Fibroblast of skin of back (primary cell): ENCODE measurements at places on chromosomes 5 and 9.
A peak's percentile ranks its signal among the peaks of the same experiment; 100 is the strongest.

DNA sequence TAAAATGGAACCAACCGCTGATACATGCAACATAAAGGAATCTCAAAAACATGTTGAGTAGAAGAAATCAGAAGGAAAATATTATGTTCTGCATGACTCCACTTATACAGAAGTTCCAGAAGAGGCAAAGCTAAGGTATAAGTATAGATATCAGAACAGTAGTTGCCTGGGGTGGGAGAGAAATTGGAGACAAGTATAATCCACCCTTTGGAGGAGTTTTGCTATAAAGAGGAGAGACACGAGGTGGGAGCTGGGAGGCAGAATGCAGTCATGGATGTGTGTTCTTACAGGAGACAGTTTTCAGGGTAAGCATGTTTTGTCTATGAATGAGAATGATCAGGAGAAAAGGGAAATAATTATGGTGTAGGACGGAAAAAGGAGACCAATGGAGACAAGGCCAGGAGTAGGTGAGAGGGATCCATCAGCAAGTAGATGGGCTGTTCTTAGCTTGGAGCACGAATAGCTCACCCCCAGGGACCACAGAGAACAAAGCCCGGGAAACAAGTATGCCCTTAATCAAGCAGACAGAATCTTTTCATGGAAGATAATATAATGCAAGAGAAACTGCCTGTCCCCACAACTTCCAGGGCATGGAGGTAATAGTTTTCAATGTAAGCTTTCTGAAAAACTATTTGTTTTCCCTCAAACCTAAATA lies 72.2 kb downstream of the MED27 start:
- no peak for DNase-seq

DNA sequence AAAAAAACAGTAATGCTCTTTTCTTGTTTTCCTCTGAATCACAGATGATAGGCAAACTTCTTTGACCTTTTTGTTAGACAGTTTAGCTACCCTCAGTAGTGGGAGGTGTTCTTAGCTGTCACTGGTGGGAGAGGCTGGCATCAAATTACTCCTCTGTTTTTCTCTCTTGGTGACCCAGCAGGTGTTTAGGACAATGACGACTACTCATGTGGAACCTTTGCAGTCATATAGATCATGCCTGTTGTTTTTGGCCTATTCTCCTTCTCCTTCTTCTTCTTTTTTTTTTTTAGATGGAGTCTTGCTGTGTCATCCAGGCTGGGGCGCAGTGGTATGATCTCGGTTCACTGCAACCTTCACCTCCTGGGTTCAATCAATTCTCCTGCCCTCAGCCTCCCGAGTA lies 15.4 kb upstream of the NPR2 start:
- DNase-seq = no peak

DNA sequence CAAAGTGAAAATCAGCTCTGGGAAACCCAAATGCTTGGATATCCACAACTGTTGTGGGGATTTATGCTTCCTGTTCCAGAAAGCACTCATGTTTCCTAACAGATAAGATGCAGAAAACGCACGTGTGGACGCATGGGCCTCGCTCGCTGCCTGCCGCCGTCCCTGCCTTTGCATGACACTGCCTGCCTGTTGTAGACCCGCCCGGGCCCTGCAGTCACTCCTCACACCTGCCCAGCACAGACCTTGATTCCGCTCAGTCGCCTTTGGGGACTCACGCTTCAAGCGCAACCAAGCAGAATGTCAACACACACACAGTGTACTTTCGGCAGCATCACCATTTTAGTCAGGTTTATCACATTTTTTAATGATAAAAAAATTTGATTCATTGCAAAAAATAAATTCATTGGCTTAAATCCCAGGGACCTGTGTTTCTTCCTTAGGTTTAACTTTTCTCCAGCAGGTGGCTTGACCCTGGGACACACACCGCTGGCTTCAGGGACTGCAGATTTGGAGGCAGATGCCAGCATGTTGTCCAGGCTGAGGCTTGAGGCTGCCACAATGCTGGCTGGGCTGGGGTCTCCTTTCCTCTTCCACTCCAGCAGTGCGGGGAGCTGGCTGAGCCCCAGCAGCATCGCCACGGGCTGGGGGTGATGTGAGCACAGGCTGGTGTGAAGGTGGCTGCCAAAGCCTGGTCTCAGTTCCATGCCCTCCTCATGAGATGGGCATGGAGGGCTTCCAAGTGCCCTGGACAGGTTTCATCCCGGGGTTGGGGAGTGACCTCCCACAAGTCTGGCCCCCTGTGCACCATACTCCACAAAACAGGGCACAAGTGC lies 416.9 kb upstream of the IRX4 start:
- no peak for DNase-seq

GRCh38 chr5:62395210-62395950 lies 8.3 kb downstream of the DIMT1 start:
- no peak for DNase-seq

- DNase-seq = no peak
Measured at GRCh38 chr9:5569409-5569808, 59.1 kb downstream of the PDCD1LG2 start.

DNA sequence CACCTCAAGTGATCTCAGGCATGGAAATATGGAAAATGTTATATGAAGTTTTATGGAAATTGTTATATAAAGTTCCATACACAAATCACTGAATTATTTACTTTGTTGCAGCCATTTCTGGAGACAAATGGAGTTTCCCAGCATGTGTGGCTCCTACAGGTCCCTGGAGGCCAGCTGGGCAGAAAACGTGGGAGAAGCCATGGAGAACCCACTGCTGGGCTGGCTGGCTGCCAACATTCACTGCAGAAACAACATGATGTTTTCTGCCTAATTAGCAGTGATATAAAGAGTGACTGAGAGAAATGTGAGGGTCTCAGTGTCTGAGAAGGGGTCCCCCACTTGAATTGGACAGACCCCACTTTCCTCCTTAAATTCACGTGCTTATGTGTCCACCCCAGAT lies 208.8 kb upstream of the IRX2 start:
- DNase-seq = no peak

- DNase-seq = no peak
Measured at GRCh38 chr9:73863924-73864323, 633.2 kb upstream of the RORB start.

DNA sequence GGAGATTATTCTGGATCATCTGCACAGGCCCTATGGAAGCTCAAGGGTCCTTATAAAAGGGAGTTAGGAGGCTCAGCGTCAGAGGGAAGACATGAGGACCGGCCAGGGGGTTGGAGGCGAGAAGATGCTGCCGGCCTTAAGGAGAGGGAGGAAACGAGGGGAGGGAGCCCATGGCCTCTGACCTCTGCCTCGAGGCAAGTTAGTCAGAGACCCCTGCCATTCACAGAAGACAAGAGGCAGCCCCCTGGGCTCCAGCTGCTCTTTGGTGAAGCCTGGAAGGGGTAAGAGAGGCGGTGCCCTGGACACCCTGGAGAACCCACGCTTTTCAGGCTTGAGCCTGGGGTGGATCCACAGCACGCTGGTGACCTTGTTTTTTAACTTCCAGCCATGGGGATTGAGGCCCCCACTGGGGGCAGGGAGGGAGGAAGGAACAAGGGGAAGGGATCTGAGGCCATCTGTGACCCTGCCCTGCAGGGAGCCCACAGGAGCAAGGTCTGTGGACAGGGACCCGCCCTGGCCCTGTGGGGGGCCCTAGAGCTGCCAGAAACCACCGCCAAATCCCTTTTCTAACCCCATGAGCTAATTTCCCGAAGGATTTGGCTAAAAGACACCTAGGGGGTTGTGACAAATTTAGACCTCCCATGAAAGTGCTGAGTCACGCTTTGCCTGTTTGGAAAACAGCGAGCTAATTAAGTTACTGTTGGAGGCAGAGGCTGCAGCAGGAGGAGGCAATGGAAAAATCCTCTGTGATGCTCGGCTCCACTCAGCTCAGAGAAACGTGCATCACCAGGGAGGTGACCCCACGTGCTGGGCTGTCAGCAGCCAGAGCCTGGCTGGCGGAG lies 49.7 kb downstream of the OLFM1 start:
- DNase-seq = peak; percentile 31

DNA sequence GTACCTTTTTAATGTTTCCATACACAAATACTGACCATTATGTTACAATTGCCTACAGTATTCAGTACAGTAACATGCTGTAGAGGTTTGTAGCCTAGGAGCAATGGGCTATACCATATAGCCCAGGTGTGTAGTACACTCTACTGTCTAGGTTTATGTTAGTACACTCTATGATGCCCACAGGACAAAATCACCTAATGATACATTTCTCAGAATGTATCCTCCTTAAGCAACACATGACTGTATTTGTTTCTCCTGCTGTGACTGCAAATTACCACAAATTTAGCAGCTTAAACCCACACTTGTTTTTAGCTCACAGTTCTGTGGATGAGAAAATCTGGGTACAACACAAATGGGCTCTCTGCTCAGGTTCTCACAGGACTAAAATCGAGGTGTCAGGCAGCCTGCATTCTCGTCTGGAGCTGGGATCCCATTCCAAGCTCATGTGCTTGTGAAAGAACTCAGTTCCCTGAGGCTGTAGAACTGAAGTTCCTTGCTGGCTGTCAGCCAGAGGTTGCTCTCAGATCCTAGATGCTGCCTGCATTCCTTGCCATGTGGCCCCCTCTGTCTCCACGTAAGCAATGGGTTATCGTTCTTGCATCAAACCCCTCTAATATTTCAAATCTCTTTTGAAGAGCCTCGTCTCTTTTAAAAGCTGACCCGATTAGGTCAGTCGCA lies 38.6 kb upstream of the PIK3R1 start:
- DNase-seq = no peak

DNA sequence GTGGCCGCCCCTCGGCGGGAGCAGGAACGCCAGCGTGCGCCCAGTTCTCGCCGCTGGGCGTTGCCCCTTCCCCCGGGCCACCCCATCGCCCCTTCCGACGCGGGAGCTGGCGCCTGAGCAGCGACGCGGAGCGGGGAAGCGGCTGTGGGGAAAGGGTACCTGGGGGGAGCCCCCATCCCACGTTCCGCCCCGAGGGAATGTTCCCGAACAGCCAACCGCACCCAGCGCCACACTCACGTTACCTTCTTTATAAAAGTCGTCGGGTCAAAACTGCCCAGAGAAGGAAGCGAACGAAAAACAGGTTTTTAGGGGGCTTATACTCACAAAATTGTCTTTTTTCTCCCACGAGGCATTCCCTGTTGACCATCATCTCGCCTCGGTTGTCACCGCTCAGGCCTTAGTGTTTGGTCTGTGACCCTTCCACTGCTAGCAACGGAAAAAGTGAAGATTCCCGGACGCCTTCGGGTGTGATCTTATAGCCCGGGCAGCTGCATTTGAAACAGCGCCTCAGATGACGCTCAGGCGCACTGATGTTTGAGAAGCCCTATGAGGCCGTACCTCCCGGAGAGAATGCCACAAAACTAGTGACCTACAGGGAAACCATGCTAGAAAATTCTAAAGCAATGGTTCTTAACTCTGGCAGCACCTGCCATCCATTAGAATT lies 475 bp upstream of the GOLM1 start:
- peak; percentile 75 for DNase-seq

DNA sequence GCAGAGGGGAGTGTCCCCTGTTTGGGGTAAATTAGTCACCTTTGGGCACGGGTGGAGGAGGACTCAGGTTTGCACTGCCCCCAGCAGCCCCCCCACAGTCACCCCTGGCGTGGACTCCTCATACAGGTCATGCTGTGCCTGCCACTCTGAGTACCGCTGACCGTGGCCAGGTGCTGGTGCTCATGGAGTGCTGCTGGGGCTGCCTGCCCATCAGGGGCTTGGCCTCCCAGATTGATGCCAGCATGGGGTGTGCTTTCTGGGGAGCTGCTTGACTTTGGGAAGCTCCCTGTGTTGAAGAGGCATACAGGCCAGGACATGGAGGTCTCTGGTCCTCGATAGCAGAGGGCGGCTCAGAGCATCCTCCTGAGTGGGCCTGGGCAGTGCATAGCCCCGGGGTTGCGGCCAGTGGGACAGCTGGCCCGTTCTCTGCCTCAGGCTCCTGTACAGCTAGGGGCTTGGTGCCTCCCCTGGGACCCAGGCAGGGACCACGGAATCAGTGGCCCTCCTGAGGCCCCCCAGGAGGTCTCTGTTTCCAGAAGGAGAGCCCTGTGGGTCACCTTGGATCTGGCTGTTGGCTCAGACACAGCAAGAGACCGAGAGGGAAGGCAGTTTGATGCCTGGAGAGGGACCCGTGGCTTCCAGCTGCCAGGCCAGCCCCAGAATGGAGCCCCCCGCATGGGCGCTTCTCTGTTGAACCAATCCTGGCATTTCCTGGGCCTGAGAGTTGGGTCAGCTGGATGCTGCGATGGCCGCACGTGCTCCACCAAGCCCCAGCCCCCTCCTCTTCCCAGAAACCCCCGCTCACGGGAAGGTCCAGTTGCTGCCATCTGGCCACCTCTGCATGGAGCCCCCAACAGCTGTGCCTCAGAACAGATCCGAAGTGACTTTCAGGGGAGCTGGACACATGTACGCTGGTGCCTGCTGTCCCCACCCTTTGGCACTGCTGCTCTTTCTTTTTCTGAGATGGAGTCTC lies 6.1 kb upstream of the AJM1 start:
- no peak for DNase-seq

DNA sequence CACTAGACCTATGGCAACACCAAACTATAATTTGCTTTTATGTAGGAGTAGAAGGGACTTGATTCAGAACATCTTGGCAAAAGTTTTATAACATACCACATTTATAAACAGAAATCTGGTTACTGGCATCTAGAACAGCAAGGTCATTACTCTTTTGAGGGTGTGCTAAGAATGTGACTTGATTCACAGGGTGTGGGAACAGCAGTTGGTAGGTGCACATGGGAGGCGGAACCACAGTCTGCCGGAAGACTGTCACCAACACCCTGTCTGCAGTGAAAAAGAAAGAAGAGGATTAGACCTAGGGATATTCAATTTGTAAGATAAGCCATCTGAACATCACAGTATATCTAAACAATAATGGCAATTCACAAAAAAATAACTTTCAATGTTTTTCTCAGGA lies 23.0 kb downstream of the ELP1 start:
- no peak for DNase-seq

- DNase-seq = no peak
Measured at GRCh38 chr5:102858221-102858620, 103.1 kb downstream of the PAM start.

DNA sequence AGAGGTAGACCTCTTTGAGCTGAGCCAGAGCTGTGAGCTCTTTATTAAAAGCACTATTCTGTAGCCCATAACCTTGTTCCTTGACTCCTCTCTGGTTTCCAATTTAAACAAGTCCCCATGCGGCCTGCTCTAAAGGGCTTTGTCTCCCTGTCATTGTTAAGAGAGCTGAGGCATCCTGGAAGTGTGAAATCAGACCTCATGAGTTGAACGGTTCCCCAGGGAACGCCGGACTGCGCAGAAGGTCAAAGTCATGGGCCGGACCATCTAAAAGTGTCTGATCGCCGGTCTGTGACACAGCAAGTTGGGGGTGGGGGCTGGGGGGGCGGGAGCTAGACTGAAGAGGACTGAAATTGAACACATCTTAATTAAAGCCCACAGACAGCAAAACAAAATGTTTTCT lies 265.8 kb downstream of the SLF1 start:
- peak; percentile 16 for DNase-seq

DNA sequence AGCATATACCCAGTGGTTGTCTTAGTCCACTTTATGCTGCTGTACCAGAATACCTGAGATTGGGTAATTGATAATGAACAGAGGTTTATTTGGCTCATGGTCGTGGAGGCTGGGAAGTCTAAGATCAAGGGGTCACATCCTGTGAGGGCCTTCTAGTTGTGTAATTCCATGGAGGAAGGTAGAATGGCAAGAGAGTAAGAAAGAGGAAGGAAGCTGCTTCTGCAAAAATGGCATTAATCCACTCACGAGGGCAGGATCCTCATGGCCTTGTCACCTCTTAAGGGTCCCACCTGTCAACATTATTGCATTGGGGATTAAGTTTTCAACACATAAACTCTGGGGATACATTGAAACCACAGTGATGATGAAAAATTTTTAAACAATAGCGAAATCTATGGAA lies 17.0 kb downstream of the BTNL8 start:
- no peak for DNase-seq
